ENCODE measurements at places on chromosomes 4 and X.

DNA sequence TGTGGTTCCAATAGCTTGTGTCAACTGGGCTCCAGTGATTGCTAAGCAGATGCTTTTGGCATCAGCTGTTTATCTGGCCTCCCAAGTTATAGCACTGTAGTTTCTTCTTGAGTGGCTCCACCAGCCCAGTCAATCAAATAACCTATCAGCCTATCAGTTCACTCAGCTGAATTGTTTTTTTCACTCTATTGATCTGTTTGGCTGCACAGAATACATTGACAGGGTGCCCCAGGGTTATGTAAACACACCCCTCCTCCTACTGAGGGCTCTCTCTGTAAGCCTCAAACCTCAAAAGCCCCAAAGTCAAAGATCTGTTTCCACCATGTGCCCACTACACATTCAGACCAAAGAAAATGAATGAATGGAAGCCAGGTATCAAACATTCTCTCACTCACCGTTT lies 214.0 kb downstream of the HS6ST2 start:
- no peak for DNase-seq

GRCh38 chrX:34879886-34880285 lies 62.7 kb upstream of the FAM47B start:
- DNase-seq = no peak

- DNase-seq = no peak
These were observed 831.6 kb upstream of the NDST4 start for GRCh38 chr4:115945026-115945425.

GRCh38 chrX:119063428-119063827 lies 9.4 kb upstream of the CT47C1 start:
- DNase-seq = no peak

GRCh38 chr4:164193676-164194075 lies 560.3 kb upstream of the SMIM31 start:
- DNase-seq = no peak

GRCh38 chrX:153968754-153969124 lies 2.9 kb downstream of the HCFC1 start:
- DNase-seq = peak; percentile 74

DNA sequence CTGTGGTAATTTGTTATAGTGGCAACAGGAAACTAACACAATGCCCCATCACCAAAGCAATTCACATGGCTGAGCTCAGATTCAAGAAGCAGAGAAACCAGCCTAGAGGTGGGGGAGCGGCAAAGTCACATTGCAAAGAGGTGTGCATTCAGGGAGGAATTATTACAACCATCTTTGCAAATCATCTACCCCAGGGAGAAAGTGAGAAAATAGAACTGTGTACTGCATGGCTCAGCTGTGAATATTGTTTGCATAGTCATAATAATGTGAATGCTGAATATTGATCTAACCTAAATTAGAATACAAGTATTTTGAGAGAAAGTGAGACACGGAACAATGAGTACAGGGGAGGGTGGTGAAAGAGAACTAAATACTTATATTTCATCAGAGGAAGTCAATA lies 387.9 kb downstream of the BCOR start:
- DNase-seq = no peak

DNA sequence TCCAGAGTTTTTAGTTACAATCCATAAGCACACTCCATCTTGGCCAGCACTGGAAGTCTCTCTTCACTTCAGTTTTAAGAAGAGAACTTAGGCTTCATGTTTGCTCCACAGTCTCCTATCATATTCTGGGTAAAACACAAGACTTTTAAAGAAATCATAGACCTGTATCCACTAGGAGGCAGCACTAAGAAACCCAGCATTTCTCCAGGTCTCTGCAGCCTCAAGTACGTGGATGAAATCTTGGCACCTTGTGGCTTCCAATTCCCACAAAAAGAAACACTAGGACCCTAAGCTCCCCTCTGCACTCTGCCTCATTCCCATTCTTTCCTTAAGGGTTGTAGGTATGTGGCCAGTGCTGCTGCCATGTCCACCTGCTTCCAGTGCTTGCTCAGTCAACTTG lies 367.3 kb upstream of the CASK start:
- peak; percentile 3 for DNase-seq

DNA sequence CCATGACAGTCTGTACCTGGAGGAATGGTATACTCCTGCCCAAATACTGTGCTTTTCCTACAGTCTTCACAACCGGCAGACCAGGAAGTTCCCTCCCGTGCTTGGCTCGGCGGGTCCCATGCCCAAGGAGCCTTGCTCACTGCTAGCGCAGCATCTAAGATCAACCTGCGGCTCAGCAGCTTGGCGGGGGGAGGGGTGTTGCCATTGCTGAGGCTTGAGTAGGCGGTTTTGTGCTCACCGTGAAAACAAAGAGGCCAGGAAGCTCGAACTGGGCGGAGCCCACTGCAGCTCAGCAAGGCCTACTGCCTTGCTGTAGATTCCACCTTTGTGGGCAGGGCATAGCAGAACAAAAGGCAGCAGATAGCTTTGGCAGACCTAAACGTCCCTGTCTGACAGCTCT lies 152.7 kb downstream of the TEX11 start:
- no peak for DNase-seq

GRCh38 chr4:187903106-187903505 lies 92.5 kb upstream of the ZFP42 start:
- no peak for DNase-seq

GRCh38 chr4:74878323-74878722 lies 54.6 kb upstream of the PARM1 start:
- DNase-seq = no peak

DNA sequence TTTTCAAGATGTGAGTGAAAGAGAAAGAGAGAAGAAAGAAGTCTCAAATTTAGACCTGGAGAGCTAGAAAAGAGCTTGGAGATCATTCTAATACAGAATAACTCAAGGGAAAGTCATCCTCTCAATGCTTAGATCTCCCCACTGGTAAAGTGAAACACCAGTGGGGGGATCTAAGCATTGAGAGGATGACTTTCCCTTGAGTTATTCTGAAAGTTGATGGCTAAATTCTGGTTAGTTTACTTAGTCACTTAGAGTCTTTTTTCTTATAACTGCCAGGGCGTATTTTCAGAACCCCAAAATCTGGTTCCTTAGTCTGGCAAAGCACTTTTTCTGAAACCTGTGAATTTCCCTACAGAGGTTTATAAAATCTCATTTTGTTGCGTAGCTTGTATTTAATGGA lies 198.6 kb downstream of the ARHGAP24 start:
- no peak for DNase-seq

GRCh38 chr4:83009529-83009928 lies 1.1 kb downstream of the LIN54 start:
- DNase-seq = peak; percentile 9

DNA sequence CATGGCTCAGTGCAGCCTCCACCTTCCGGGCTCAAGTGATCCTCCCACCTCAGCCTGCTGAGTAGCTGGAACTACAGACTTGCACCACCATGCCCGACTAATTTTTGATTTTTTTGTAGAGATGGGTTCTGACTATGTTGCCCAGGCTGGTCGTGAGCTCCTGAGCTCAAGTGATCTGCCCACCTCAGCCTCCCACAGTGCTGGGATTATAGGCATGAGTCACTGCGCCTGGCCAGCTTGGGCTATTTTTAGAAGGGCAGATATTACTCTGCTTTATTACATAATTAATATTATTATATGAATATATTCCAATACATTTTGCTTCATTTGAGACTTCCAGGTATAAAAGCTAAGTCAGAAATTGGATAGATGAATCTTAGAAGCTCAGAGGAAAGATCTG lies 143.7 kb upstream of the ANK2 start:
- DNase-seq = no peak

- no peak for DNase-seq
These were observed 177.6 kb downstream of the CPE start for GRCh38 chr4:165556383-165556782.

DNA sequence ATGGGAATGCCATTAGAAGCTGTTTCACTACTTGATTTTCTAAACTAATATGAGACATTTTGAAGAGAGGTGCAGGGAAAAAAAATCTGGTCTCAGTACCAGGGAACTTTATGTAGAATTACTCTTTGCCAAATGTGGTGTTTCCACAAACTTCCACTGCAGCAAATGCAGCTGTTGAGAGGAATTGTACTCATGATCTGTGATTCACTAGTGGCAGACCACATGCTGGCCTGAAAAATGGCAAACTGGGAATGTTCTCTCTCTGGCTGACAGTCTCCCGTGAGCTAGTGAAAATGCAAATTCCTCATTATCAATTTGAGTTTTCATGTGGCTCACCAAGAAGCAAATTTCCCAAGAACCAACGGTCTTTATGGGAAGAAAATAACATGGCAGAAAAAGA lies 37.8 kb upstream of the GPR101 start:
- DNase-seq = no peak

GRCh38 chrX:78326401-78326800 lies 1.0 kb downstream of the CYSLTR1 start:
- no peak for DNase-seq

- DNase-seq = no peak
These were observed 94.2 kb downstream of the MFAP3L start for GRCh38 chr4:169931964-169932363.

DNA sequence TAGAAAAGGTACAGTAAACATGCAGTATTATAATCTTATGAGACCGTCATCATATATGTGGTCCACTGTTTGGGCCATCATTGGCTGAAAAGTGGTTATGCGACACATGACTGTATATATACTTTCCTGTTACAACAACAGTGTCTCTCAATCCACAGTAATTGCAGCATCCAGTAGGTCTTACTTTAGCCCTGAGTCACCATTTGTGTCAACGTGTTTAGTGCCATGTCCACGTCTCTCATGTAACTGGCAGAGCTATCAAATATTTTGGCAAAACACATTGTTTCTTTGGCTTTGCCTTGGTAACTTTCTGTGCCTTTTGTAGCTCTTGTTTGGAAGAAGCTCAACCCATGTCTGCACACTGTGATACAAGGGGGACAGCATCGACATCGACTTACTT lies 73.8 kb downstream of the CD38 start:
- DNase-seq = no peak

DNA sequence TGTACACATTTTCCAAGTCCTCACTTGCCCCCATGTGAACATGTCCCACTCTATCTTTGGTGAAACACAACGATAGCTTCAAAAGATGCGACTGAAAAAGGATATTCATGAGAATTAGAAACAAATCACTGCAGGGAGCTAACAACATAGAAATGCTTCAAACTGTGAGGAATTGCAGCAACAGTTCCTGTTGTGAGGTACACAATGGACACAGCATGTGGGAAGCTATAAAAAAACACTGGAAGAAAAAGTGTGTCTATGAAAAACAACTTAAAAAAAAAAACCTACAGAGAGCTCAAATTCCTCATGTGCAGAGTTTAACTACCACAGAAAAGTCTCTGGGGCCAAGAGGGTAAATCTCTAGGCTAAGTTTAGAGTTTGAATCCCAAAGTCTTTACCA lies 51.6 kb upstream of the BLTP1 start:
- DNase-seq = no peak

GRCh38 chrX:10158279-10159144 lies 1.7 kb downstream of the CLCN4 start:
- DNase-seq = no peak

- DNase-seq = no peak
These were observed 53.6 kb upstream of the TLR3 start for GRCh38 chr4:186015212-186015817.

DNA sequence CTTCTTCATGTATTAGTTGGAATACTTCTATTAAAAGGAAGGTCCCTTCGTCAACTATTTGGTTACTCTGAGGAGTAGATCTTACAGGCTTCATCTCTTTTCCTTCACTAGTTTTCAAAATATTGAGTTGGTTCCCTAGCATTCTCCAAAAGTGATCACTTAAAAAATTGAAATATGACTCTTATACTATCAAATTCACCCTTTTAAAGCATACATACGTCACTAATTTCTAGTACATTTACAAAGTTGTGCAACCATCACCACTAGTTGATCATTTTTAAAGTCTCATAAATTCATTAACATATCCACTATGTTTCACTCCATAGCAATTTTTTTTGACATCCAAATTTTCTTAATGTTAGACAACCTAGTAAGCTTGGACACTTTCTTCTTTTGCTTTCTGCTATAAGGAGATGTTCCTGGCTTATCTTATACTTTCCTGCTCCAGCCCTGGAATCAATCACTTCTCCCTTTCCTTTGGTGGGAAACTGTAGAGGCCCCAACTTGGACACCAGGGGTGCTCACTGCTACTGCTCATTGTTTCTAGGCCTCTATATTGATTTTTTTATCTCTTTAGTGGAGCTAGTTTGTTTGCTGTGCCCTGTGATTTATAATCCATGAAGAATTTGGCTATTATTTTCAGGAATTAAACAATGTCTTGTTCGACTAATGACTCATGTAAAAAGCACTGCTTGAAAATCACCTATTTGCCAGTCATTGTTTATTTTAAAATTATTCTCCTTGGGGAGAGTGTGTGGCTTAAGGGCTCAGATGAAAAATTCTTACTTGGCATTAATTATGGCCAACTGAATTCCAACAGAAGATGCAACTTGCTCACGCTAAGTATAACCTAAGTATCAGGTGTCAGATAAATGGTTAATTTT lies 4.0 kb upstream of the ZFX start:
- no peak for DNase-seq

DNA sequence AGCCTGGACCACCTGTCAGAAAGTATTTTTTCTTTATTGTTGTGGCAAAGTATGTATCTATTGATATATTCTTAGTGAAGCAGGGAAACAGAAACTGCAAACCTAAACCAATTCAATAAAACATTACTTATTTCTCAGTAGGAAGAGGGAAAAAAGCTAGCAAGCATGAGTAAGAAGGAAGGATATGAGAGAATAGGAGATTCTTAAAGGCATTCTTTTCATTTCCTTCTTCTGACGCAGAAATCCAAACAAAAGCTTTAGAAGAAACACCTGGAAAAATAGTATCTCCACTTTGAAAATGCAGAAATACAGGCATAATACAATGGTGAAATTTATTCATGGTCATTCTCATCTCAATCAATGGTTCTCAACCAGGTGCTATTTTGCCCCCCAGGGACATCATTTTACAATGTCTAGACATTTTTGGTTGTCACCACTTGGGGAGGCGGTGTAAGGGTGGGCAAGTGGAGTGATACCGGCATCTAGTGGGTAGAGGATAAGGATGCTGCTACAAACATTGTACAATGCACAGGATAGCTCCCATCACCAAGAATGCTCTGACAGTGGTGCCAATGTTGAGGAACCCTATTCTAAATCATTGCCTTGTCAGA lies 21.7 kb upstream of the ATXN3L start:
- peak; percentile 2 for DNase-seq

- peak; percentile 79 for DNase-seq
These were observed 29.2 kb downstream of the SMIM14 start for GRCh38 chr4:39609454-39609931.

GRCh38 chr4:38821739-38822138 lies 17.1 kb upstream of the TLR1 start:
- DNase-seq = no peak

DNA sequence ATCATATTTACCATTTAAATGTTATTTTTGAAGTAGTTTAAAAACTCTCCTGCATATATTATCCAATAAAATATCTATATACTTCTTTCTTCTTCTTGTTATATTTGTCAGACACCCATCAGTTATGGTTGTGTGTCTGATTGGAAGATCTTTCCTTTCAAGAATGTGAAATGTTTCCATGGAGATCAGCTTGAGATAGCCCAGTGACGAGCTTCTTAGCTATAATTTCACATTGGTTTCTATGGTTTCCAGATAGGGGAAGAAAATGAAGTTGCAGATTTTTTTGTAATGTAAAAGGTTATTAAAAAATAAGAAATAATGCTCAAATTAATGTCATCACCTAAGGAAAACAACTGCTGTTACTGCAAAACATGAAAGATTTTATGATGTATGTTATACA lies 189.0 kb downstream of the COX7B2 start:
- no peak for DNase-seq

- DNase-seq = peak; percentile 10
These were observed 210.0 kb downstream of the HS3ST1 start for GRCh38 chr4:11218692-11219091.

GRCh38 chr4:52657618-52658501 lies 1.2 kb downstream of the USP46 start:
- DNase-seq = peak; percentile 30

All from NB4 (cell line).